Stimulated activated CD8-positive, alpha-beta memory T cell treated with anti-CD3 and anti-CD28 coated beads, Interleukin-12 subunit alpha, Interleukin-12 subunit beta, amount 100 ng/mL, for 4 hours (primary cell): ENCODE measurements at places on chromosomes 6 and 20.
A peak's percentile ranks its signal among the peaks of the same experiment; 100 is the strongest.

DNA sequence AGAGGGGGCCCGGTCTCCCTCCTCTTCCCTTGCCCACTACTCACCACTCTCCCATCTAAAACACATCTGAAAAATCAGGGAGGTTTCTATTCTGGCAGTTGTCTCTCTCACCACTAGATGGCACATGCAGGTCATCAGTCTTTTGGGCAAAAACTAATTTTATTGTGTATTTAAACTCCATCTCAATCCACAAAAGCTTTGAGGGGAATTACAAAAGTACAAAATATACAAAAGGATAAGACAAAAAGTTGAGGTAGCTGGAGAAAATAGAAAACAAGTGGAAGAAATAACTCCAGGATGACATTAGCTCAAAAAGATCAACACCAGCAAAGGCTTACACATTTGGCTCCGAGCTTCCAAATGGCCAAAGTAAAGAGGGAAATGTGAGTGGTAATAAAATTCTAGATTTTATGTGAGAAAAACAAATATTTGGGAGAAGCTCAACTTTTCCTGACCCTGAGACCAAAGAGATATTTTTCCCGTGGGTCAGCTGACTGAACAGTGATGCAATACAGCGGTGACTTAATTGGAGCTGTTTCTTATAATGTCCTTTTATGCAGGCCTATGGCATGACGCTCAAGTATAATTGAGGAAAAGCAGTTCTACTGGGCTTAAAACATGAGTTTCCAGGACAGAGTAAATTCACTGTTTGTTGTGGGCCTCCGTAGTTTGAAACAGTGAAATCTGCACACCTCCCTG is 79.8 kb upstream of the CHD6 start:
- DNase-seq, result no peak

DNA sequence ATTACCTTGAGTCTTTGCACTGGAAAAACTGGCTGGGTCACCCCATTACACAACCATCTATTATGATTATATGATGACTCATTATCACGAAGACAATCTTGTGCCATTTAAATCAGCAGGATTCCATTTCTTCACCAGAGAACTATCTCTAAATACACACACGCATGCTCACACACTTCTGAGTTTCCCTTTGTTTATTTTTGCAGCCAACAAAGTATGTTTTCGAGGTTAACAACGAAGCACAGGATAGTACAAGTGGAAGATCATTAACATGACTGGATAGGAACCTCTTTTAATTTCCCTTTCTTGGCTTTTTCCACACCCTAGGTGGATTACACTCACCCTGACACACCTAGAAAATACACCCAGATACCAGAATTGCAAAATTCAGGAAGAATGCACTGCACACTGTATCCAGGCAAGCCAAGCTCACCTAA is 18.9 kb downstream of the PERP start:
- DNase-seq, result no peak

GRCh38 chr20:12833861-12834260 is 174.9 kb upstream of the SPTLC3 start:
- DNase-seq, result no peak

DNA sequence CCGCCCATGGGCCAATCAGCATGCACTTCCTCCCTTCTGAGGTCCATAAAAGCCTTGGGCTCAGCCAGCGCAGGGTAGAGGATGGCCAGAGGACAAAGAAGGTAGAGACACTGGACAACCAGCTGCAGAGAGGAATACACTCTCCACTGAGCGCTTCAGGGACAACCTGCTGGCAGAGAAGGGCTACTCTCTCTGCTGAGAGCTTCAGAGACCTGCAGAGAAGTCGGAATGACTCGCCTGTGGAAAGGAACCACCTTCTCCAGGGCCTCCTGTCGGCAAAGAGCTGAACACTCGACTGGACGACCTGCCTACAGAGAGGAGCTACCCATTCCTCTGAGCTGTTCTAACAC is 31.4 kb upstream of the SLA2 start:
- no peak for DNase-seq

DNA sequence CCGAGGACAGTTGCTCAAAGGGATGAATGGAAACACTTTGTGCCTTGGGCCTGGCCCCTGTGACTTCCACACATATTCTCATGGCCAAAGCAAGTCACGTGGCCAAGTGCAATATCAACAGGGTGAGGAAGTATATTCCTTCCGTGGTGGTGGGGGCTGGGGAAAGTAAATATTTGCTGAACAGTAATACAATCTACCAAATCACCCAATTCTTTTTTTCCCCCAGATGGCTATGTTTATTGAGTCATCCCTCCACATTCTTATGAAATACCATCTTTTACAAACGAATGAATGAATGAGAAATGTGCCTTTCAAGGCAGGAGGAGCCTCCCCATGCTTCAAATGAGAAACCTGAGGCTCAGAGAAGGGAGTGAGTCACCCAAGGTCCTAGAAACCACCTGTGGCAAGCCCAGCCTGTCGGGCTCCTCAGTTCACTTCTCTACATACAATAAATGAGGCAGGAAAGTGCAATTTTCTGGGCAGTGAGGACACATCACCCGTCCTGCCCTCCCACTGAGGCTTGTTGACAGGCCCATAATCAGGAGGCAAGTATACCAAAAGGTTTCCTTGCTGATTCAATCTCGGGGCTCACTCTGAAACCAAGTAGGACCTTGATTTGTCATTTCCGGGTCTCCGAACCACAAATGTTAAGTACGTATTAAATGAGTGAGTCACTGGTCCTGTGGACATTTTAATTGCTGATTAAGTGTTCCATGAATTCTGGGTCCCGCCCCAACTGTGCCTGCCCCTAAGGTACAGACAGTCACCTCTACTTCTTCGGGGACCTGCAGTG is 25.3 kb upstream of the TOP1 start:
- peak; percentile 50 for DNase-seq

GRCh38 chr20:62409931-62410745 is 3.1 kb upstream of the CABLES2 start:
- no peak for DNase-seq

DNA sequence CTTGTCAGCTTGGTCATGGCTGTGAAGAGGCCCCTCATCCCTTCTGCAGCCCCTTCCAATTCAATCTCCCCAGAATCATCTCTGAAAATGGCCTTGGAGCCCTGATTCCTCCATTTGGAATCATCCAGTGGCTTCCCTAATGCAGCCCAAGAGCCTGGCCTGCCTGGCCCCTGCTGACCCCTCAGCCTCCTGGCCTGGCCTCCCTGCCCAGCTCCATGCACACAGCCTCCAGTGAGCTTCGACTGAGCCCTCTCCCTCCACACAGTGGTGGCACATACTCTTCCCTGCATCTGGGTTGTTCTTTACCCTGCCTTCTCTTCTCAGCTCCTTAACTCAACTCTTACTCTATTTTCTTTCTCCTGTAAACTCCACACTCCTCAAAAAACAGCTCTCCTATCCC is 120.9 kb downstream of the ANKRD60 start:
- DNase-seq, result no peak

DNA sequence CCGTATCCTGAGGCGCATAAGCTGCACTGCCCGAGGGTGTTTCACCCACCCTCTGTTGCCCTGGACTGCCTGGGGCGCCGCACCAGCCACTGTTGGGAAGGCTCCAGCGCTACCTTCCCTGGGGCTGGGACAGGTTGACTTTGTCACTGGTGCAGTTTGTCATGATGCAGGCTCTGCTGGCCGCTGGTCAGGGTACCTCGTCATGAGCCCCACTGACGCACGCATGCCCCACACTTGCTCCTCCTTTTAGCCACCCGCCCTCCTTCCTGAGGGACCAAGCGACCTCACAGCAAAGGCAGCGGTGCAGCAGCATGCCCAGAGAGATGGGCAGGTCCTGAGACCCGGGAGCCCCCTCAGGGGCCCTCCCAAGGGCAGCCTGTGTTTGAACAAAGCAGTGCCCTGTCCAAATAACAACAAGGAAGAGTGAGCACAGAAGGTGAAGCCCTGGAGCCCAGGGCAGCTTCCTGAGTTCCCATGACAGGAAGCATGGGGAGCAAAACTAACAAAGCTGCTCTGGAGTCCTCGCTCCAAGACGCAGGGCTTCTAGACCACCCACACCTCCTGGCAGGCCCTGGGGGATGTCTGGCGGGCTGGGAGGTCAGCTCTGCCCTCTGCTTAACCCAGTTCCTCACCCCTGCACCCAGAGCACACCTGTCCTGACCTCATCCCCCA is 50.1 kb upstream of the SMOC2 start:
- DNase-seq, result no peak

DNA sequence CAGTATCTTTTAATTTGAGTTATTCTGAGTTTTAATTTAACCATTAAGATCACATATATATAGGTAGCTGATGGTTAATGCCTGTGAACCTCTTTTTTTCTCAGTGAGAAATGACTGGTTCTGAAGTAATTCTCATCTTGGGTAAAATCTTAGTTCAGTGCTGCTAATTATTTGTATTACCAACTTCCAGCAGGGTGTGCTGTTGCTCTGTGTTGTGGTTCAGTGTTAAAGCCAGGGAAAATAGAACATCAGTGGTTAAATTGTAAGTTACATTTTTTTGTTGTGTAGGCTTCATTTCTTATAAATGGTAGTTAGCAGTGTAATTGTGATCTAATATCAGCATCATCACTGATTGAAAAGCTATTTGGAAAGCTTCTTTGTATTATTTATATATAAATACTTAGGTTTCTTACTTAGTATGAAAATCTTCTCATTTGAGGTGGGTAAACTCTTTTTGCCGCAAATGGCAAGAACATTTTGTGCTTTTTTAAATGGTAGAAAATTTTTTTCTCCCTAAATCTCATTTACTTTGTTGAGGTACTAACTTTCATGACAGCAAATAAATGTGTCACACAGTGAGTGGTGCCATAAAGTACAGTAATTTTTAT is 43.7 kb downstream of the CDC5L start:
- no peak for DNase-seq

- no peak for DNase-seq
These were observed 44.8 kb downstream of the STK4 start for GRCh38 chr20:45011108-45011526.
